ENCODE measurements at places on chromosomes 7 and 10.

DNA sequence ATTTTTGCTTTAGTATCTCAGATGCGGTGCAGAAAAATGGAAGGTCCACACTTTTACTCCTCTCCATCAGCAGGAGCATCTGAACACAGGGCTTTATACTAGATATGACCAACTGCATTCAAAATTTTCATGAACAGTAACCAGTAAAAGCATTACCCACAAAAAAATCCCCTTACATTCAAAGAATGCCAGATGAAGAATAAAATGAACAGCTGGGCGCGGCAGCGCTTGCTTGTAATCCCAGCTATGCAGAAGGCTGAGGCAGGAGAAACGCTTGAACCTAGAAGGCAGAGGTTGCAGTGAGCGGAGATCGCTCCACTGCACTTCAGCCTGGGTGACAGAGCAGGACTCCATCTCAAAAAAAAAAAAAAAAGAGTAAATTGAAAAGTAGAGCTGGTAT lies 3.1 kb downstream of the SAR1A start:
- DNase-seq: no peak

DNA sequence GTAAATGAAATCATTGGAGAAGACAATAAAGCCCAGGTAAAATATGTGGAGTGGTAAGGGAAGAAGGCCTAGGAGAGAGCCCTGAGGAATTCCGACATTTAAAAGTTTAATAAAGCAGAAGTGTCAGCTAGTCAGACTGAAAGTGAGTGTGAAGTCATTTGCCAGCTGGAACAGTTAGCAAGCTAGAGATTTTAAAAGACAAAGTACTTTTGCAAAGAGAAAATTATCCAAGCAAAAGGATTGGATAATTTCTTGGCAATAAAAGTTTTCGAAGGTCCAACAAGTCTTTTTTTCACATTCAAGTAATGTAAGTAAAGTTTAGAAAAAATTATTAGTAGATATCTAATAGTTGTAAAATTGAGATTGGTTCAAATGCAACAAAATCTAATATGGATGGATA lies 27.1 kb upstream of the SEMA3C start:
- DNase-seq: no peak

DNA sequence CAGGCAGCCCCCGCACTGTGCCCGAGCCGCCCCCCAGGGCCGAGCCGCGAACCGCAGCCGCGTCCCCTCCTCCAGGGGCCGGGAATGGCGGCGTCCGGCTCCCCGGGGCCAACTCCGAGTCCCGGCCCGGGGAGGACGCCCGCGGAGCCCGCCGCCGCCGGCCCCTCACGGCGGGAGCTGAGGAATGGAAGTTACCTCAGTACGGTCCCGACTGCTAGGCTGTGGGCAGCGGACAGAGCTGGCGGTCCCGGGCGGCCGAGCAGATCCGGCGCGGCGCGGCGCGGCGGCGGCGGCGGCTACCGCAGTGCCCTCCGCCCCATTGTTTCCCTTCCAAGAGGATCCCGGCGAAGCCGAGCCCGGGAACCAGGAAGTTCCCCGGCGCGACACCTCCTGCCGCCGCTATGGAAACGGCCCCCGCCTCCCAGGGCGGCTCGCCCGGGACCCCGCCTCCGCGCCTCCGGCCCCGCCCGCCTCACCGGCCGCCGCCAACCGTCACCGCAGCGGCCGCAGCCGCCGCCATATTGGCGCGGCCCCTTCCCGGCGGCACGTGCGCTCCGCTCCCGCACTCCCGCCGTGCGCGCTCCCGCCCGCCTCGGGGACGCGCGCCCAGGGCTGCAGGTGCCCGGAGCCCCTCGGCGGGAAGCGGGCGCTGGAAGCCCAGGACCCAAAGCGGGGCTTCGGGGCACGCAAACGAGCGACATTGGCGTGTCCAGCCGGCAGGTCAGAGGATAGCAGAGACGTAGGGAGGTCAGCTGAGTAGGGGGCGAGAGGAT lies at the start of gene USP6NL:
Gene USP6NL, minus strand, starts transcription at position 403 of the 773 bp plus-strand sequence. CDS start 14,016 bp downstream, outside the sequence.
- DNase-seq: peak; percentile 69

GRCh38 chr7:130881091-130881798 lies 147.2 kb upstream of the KLF14 start:
- DNase-seq: no peak

- DNase-seq: no peak
These were observed 280.8 kb downstream of the ARHGAP12 start for GRCh38 chr10:31647861-31648260.

- DNase-seq: no peak
These were observed 137.2 kb upstream of the PCBD1 start for GRCh38 chr10:71025535-71025934.

- DNase-seq: no peak
These were observed 64.3 kb downstream of the CUBN start for GRCh38 chr10:17065273-17065672.

- no peak for DNase-seq
These were observed 24.8 kb upstream of the PLPP4 start for GRCh38 chr10:120432209-120432608.

GRCh38 chr7:142583446-142583845 lies 165.8 kb upstream of the PRSS1 start:
- DNase-seq: no peak

DNA sequence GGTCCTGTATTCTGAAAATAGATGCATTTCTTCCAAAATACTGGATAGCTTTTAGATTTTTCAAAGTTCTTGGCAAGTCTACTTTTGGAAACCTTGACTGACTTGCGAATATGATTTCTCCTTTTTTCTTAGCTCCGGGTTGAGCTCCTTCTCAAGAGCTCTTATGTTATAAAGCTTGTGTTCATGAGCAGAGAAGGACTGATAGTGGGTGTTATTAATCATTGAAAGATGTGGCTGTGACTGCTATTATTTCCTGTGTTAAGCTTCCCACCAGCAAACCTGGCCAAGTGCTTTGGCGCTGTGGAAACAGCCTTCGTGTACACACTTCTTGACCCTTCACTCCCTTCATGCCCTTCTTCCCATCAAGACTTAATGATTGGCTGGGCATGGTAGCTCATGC lies 98.2 kb downstream of the KIAA1217 start:
- no peak for DNase-seq

DNA sequence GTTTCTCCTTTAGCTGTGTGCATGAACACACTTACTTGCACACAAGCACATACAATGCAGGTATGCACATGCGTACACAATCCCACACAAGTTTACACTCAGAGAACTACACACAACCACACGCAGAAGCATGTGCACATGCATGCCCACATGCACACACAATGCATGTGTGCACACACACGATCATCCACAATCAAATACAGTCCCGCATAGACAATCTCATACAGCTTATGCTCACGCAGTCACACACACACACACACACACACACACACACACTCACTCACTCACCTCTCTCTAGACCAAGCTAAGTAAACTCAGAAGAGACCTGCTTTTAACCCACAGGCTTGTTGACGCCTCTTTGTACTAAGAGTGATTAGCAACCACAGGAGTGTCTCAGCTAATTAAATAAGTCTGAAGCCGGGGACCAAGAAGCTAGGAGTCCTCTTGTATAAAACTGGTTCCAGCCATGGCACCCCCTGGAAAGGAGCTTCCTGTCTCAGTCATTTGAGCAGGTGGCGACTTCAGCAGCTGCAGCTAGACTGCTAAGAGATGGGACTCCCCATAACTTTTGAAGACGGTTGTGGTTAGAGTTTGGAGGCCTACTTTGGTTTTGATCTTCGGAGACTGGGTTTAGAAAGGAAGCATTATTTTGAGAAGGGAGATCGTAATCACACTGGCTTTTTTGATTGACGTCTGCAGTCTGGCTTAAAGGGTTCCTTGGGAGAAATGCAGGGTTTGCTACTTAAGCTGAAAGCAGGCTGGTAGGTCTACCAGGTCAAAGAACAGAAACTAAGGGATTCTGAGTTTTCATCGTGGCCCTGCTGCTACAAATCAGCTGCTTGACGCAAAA lies 82.3 kb upstream of the ADRB1 start:
- DNase-seq: peak; percentile 66

- peak; percentile 46 for DNase-seq
These were observed 6.7 kb downstream of the ATP6V1F start for GRCh38 chr7:128869138-128869943.

DNA sequence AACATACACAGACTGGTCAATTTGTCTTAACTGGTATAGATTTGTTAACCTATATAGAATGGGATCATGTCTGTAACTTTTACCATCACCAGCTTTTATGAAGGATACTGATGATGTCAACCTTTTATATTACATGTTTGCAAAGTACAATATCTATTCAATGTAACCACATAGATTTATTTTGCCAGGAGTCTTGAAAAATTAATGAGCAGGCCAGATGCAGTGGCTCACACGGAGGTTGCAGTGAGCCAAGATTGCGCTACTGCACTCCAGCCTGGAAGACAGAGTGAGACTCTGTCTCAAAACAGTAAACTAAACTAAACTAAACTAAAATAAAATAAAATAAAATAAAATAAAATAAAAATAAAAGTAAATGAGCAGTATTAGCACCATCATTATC lies 30.0 kb upstream of the PARD3 start:
- no peak for DNase-seq

GRCh38 chr10:12333380-12334185 lies 15.8 kb upstream of the CAMK1D start:
- no peak for DNase-seq

DNA sequence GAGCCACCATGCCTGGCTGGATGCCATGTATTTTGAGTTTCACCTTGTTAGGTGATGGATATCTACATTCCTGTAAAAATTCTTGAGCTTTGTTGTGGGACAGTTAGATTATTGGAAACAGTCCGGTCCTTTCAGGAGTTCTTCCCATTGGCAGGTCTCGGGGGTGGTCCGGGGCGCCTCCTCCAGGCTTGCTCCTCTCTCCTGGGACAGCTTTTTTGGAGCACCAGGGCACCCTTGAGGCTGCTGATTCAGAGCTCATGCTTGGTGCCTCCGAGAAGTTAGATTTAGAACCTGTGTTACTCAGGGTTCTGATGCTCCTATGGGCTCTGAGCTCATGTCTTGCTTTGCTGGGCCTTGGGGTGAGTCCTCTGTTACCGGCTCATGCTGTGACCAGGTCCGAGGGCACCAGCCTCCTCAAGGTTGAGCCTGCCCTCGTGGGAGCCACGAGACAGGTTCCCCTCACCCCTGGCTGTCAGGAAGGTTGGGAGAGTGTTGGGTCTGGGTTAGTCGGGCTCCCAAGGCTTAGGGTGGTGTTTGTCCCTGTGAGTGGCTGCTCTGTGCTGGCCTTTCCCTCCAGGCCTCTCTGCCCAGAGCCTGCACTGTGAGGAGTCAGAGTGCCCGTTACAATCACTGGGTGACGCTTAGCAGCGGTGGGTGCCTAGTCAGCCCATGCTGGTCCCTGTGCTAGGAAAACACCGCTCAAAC lies 6.0 kb downstream of the SPRN start:
- no peak for DNase-seq

DNA sequence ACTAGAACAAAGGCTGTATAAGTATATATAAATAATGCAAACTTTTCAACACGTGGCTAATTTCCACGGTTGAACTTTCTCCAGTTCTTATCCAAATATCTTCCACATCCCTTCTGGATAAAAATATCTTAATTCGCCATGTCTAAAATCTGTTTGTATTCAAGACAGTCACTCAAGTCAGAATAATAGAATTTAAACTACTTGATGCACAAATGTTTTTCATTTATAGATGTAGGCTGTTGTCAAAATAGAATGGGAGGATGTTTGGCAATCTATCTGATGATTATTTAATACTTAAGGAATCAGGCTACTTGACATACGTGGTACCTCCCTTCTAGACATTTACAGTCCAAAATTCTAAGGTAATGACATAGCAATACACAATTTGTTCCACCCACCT lies 204.3 kb downstream of the TWIST1 start:
- no peak for DNase-seq
